ENCODE measurements at places on chromosomes 5 and 9.

GRCh38 chr5:149378241-149378820, 761 bp downstream of the IL17B start:
- DNase-seq = no peak

DNA sequence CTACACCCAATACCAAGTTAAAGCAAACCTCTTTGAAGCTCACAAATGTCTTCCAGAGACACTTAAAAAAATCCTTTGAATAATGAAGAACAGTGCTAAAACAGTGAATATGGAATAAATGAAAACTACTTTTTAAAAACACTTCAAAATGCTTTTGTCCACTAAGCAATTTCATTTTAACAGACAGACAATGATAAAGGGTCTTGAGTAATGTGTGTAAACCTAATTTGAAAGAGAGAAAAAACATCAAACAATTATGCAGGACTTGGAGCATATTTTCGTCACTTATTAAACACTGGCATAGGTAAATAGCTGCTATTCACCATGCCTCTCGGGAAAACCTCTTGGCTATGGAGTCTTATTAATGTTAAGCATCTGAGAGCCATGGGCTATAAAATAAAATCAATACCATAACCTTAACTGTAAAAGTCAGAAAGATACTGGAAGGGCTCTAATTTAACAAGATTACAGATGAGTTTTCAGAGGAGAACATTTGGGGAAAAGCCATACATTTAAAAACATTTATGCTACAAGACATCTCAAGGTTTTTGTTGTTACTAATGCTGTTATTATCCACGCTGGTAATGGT, 177.8 kb downstream of the NFIB start:
- no peak for DNase-seq

DNA sequence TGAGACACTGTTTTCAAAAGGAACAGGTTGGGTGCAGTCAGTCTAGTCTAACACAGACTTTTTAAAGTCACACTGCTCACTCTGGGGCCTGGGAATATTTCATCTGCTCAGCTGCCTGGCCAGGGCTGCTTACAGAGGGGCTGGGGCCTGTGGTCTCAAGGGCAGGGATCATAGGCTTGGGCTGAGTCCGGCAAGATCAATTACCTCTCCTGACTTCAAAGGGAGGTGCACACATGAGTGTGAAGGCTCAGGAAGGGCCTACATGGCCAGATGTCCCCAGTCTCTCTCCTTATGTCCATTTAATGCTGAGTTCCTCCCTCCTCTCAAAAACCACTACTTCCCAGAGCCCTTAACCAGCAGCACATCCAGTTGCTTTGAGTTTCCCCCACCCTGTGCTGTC, 247.2 kb downstream of the HSPA4 start:
- DNase-seq = peak; percentile 13

DNA sequence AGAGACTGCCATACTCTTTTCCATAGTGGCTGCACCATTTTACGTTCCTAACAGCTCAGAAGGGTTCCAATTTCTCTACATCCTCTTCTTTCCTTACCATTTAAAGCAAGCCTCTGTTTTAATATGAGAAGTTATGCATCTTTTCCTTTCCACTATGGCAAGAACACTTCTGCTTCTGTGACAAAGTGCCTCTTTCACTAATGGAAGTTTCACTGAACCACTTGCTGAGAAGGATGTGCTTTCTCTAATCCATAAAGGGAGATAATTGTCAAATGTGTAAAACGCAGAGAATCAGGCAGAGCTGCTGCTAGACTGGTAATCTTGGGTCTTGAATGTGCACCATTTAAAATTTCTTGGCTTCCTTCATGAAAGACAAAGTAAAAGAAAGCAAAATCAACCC, 131.6 kb downstream of the PJA2 start:
- no peak for DNase-seq

DNA sequence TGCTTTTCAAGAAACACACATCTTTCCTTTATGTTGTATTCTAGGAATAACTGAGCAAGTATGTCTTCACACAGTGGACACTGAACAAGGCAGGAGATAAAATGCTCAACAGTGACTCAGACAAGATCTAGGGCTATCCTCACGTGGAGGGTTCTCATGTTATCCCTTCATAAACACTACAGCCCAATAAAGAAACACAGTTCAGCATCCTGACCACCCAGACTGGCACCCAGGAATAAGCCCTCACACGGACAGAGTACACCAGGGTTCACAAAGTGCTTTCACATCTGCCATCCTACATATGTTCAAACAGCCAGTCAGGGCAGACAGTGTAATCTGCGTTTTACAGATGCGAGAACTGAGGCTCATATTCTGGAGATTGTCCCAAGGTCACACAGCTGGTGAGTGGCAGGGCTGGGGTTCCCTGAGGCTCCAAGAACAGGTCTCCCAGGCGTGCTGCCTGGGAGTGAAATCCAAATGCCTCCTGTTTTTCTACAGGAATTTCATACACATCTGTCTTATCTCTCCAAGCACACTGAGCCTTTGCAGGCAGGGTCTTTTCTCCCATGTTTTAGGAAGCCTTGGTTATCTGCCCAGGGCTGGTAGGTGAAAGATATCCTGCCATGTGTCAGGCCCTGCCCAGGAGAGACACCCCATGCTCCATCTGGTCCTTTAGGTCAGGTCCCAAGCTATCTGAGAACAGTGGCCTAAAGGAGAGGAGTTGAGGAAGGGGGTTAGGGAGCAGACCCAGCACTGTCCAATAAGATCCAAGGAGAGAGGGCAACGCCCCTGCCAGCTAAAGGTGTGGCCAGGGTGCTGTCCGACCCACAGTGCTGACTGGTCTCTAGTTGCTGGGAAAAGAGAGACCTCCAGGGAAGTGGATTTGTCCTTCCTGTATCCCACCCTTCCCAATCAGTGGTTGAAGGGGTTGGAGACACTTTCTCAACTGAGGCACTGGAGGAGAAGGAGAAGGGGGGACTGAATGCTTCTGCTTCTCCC, 47.9 kb upstream of the XPA start:
- DNase-seq = no peak

DNA sequence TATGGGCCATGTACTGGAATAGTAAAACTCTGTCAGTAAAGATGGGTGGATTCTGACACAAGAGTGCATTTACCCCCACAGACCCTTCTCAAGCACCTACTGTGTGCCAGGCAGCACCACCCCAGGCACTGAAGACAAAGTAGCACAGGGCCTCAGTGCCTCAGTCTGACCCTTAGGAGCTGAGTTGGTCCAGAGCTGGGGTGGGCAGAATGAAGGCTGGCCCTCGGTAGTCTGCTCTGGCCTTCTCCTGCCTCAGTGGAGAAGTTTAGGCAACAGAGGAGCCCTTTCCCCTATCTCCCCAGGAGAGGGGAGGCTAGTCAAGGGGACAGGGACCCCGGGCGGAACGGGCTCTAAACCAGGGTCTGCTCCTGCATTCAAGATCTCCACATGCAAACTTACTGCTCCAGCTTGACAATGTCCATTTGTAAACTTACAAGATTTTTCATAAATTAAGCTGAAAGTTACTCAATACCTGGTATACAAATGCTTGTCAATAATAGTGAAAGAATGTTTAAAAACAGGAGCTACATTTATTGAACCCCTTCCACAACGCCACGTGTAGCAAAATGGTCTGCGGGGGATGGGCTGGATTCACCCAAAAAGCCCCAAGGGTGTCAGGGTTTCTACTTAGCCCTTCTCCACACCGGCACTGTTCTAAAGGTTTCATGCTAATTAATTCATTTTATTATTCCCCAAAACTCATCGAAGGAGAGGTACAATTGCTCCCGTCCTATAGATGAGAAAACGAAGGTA, 1.5 kb downstream of the VDAC1 start:
- peak; percentile 49 for DNase-seq

- no peak for DNase-seq
Measured at GRCh38 chr5:55720188-55720703, 8.1 kb upstream of the SLC38A9 start.

- DNase-seq = peak; percentile 1
Measured at GRCh38 chr5:57598097-57598496, 115.5 kb upstream of the ACTBL2 start.

- no peak for DNase-seq
Measured at GRCh38 chr5:36462295-36463021, 143.9 kb upstream of the SLC1A3 start.

- no peak for DNase-seq
Measured at GRCh38 chr9:36337865-36338264, 62.2 kb downstream of the RNF38 start.

DNA sequence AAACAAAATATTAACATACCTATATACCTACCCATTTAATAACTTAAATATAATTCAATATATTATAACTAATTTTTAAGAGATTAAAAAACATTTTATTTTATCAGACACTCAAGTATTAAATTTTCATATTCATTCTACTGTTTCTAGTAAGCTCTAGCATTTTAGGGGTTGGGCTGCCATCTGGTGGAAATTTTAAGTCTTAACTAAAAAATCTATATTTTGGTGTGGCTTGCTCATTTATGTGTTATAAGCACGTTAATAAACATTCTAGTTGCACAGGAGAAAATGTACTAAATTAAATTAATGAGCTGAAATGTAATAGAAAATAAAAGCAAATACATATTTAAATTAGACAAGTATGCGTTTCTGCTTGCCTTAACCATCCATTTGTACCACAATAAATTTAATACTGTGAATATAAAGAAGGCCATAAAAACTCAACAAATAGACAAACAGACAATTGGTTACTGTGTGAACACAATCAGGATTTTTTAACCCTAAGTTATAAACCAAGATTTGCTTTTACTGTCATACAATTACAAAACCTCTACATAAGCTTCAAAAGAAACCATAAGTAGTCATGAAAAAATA, 1728.3 kb upstream of the CDH9 start:
- peak; percentile 60 for DNase-seq

GRCh38 chr9:93422977-93423616, 28.4 kb upstream of the FAM120A start:
- no peak for DNase-seq

DNA sequence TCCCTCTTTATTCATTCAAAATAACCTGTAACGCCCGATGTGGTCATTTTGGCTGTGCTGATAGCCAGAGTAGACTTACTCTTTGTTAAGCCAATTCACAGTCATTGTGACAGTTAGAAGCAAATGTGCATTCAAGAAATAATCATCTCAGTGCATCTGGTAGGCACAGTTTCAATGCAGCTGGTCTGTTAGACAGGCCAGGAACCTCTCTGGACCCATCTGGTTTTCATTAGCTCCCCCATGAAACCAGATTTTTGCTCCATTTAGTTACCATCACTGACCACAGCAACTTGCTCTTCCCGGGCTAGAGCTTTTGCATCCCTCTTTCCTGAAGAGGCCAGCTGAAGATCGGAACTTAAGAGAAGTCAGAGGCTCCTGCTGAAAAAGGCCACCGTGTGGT, 284.2 kb downstream of the NSG2 start:
- no peak for DNase-seq

DNA sequence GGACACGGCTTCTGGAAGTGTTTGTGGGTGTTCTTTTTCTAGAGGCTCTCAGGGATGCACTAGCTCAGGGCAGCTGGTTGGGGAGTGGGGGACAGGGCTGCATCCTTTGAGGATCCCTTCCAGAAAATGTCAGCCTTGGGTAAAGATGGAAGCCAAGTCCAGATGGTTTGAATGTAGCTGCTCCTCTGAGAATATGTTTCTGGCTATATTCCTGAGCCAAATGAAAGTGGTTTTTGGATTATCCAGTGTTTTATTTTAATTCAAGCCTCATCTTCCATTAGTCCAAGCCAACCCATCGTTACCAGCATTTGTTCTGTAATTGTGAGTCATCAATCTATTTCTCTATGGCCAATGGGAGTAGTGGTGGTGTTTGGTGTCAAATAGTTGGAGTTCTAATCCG, 70.4 kb downstream of the SPRY4 start:
- DNase-seq = no peak

DNA sequence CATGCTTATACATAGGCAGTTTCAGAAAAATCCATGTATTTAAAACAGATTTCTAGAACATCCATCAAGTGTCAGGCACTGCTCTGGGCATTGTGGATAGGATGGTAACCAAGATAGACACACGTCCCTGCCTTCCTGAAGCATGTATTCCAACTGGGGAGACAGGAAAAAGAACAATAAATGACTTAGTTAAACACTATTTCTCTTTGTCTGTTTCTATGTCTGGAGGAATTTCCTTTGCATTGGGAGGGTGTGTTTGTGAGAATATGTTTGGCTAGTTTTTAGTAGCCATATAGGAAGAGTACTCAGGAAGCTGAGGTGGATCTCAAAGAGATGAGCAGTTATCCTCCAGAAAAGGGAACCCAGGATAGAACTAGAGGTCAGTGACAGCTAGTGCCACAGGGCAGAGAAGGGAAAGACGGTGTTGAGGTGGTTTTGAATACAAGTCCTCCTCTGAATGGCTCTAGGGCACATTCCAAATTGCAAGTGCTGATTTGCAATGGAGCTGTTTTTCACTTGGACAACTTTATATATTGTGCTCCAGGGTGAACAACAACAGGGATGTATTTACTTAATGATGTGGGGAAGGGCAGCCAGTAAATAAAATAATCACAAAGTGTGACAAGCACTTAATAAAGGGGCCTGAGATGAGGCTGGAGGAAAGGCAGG, 144.7 kb upstream of the SHB start:
- no peak for DNase-seq

- DNase-seq = no peak
Measured at GRCh38 chr5:20370061-20370460, 382.1 kb upstream of the CDH18 start.

DNA sequence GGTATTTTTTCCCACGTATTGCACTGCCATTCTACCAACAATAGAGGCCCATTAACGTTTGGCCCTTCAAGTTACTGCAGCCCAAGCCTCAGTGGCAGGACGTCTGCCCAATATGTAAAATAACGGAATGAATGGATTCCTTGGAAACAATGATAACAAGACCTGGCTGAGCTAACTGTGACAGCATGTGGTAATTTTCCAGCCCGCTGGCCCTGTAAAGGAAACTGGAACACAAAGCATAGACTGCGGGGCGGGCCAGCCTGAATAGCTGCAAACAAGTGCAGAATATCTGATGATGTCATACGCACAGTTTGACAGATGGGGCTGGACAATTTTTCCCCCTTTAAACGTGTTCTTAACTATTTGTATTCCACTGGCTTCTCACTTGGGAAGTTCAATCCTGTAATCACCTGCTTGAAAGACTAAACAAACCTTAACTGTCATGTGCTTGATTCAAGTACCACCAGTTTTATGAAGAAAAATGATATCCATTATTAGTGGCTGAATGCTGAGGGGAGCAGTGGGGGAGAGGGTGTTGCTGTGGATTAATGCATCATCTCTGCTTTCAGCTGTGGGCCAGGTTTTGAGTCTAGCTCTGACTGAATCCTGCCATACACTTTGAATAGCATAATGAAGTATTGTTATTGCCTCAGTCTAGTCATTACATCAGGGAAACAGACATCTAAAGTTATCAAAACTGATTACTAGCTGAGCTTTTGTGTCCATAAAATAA, 323.9 kb downstream of the TMEM161B start:
- DNase-seq = no peak

DNA sequence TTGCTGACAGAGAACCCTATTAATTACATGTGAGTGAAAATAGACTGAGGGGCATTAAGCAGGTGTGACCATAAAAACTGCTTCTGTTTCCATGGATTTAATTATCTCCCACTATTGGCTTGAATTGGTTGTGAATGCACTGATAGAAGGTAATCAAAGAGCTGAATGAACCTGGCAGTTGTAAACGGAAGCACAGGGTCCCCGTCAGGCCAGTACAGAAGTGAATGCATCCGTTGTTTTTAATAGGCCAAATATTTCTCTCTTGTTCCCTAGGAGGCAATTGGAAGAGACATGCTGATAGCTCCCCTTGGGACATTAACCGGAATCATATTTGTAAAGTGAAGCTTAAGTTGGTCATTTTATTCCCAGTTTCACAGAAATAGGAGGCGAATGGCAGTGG, 147.0 kb downstream of the CAVIN4 start:
- DNase-seq = no peak

GRCh38 chr5:143501310-143502044, 98.0 kb upstream of the NR3C1 start:
- DNase-seq = no peak

- no peak for DNase-seq
Measured at GRCh38 chr5:36078430-36078829, 11.7 kb upstream of the UGT3A2 start.
